ENCODE measurements at places on chromosomes 3 and 15.

DNA sequence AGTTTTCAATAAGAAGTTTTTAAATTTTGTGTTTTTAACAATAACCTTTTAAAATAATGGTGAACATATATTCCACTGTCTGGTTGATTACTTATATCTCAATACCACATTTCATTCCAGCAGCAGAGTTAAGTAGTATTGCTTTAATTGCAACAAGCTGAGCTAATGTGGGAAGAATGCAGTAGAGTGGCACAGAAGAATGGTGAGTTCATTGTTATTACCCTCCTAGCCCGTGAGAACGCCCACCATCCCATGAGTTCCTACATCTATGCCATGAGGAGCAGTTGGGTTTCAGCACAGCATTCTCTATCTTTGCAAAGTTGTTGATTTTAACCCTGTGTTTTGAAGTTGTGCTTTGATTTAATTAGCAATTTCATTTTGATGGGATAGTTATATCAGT is 17.8 kb upstream of the NR2E3 start:
- DNase-seq = peak; percentile 34

- DNase-seq = peak; percentile 80
Measured at GRCh38 chr3:185744997-185745843, 79.6 kb downstream of the IGF2BP2 start.

GRCh38 chr15:56887782-56888438 is 30.5 kb upstream of the TCF12 start:
- DNase-seq = no peak

DNA sequence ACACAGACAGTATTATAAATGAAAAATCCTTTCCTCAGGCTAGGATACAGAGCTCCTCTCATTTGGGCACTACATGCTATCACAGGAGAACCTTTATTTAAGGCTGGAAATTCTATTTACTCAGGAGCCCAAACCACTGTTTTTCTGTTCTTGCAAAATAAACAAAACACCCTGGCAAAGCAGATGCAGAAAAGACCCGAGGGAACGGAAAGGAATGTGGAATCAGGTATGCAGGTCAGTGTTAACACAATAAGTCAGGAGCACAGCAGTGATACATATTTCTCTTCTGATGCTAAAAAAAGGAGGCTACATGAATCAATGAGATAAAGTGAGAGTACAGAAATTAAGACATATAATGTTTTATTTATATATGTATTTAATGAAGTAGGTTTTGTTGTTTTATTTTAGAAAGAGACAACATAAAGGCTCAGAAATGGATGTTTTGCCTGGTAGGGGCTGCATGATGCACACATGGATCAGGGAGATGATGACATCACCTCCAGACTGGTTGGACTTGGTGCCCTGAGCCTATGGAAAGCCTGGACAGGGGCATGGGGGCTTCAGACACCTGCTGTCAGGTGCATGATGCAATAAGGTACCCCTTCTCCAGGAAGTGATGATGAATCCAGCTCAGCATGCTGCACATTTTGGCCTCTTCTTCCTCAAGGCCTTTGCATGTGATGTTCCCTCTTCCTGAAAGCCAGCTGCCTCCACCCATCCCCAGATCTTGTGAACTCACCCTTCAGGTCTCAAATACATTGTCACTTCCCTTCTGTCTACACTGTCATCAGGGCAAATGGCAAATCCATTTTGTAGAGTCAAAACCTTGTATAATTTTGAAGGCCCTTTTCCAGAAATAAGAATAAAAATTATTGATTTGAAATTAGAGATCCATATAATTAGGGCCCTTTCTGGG is 19.1 kb upstream of the RBP1 start:
- no peak for DNase-seq

- no peak for DNase-seq
Measured at GRCh38 chr3:12312010-12312409, 23.1 kb downstream of the PPARG start.

DNA sequence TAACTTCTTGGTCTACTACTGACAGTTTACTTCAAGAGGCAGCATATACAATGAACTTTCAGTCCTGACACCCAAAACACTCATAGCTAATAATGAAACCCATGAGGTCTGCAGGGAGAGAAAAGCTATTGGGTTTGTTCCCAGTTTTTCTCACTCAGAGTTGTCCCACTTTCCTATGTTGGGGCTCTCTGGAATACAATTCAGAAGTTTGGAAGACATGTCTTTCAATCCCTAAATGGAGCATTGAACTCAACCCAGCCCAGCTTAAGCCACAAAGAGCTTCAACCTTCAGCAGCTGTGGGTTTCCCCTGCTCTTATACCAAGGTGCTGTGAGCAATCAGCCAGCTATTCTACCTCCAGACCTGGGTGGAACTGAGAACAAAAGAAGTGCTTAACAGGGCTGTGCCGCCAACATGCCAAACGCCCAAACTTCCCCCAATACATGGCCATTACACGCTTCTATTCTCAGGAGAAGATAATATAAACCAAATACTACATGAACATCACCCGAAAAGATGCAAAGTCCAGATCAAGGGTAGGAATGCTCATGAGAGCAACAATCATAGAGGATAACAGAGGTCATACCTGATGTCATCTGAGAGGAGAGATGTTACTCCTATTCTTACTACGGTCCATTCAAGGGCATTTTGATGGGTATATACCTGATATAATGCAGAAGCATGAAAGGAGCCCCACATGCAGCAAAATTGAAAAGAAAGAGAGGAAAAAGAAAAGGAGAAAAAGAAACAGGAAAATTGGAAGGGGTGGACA is 131.2 kb upstream of the TGFBR2 start:
- no peak for DNase-seq

- no peak for DNase-seq
Measured at GRCh38 chr3:137035631-137036030, 77.8 kb downstream of the IL20RB start.

- DNase-seq = no peak
Measured at GRCh38 chr15:26443321-26443720, 329.5 kb downstream of the GABRB3 start.

GRCh38 chr3:43632269-43632733 is 10.5 kb upstream of the ANO10 start:
- DNase-seq = peak; percentile 90

DNA sequence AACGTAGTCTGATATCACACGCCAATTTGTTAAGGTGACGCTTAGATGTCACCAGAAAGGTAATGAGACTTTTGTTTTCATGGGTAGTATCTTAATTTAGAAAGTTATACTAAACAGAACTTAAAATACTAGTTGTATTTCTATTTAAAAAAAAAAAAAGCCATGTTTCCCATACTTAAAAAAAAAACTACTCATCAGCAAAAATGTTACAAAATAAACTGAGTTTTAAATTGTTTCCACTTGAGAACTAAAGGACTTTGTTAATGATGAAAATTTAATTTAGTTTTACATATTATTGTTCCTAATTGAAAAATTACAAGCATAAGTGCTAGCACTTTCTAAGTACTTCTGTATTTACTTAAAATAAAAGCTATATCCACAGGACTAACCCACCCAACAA is 300.8 kb upstream of the ATP11B start:
- no peak for DNase-seq

- DNase-seq = peak; percentile 86
Measured at GRCh38 chr3:52770496-52771333, at the start of gene NEK4. TSS of gene NEK4 (minus strand) at chr3:52770940. CDS start at chr3:52770746, 194 bp downstream.

DNA sequence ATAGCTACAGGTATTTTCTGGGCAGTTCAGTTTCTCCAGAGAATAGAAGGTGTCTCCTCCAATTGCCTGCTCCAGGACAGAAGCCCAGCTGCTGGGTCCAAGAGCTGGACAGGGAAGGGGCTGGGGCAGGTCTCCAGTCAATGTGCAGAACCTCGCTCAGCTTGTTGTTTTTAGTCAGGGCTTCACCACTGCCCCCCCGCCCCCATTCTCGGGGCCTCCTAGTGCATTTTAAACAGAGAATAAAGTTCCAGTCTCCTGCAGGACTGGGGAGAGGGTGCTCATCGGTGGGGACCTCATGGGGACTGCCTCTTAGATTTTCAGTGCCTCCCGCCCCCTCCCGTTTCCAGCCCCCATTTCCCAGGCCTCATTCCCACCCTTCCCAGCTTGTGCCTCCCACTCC is 216.6 kb downstream of the XXYLT1 start:
- no peak for DNase-seq

All from MG63 (cell line).